Activated B cell treated with CpG ODN at 0.5 μM for 24 hours (primary cell): ENCODE measurements at places on chromosomes 5 and 9.
A peak's percentile ranks its signal among the peaks of the same experiment; 100 is the strongest.

- H3K4me1 ChIP-seq, result no peaks in the 10 kb centered on the region
- H3K4me3 ChIP-seq, result no peak overlapping the region
- no peaks in the 10 kb centered on the region for H3K36me3 ChIP-seq
- H3K27ac ChIP-seq, result no peak overlapping the region
- DNase-seq, result no peak
Measured at GRCh38 chr5:179319741-179320281, 25.4 kb downstream of the ADAMTS2 start.

- no peak overlapping the region for H3K4me3 ChIP-seq
- no peaks in the 10 kb centered on the region for H3K36me3 ChIP-seq
- no peaks in the 10 kb centered on the region for H3K27me3 ChIP-seq
- no peak overlapping the region for H3K27ac ChIP-seq
- no peak for DNase-seq
Measured at GRCh38 chr9:129390541-129390940, 212.5 kb upstream of the IER5L start.

DNA sequence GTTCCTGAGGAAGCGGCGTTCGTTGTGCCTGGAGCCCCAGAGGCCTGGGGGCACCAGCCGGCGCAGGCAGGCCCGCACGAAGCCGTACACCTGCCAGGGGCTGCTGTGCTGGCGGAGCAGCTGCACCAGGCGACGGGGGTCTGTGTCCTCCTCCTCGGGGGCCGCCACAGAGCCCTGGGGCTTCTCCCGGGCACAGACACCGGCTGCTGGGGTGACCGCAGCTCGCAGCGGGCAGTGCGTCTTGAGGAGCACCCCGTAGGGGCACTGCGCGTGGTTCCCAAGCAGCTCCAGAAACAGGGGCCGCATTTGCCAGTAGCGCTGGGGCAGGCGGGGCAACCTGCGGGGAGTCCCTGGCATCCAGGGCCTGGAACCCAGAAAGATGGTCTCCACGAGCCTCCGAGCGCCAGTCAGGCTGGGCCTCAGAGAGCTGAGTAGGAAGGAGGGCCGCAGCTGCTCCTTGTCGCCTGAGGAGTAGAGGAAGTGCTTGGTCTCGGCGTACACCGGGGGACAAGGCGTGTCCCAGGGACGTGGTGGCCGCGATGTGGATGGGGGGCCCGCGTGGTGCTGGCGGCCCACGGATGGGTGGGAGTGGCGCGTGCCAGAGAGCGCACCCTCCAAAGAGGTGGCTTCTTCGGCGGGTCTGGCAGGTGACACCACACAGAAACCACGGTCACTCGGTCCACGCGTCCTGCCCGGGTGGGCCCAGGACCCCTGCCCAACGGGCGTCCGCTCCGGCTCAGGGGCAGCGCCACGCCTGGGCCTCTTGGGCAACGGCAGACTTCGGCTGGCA lies 1.3 kb downstream of the TERT start:
- H3K4me1 ChIP-seq, result peaks cover 7% of the 10 kb centered on the region
- H3K4me3 ChIP-seq, result peak overlapping the region; percentile 48
- peak; percentile 15 for DNase-seq
- H3K27ac ChIP-seq, result no peak overlapping the region
- H3K36me3 ChIP-seq, result no peaks in the 10 kb centered on the region

- H3K27me3 ChIP-seq, result no peaks in the 10 kb centered on the region
- no peak overlapping the region for H3K4me3 ChIP-seq
- DNase-seq, result no peak
- H3K4me1 ChIP-seq, result no peaks in the 10 kb centered on the region
- no peak overlapping the region for H3K27ac ChIP-seq
Measured at GRCh38 chr9:121322037-121322736, 47.9 kb downstream of the STOM start.

DNA sequence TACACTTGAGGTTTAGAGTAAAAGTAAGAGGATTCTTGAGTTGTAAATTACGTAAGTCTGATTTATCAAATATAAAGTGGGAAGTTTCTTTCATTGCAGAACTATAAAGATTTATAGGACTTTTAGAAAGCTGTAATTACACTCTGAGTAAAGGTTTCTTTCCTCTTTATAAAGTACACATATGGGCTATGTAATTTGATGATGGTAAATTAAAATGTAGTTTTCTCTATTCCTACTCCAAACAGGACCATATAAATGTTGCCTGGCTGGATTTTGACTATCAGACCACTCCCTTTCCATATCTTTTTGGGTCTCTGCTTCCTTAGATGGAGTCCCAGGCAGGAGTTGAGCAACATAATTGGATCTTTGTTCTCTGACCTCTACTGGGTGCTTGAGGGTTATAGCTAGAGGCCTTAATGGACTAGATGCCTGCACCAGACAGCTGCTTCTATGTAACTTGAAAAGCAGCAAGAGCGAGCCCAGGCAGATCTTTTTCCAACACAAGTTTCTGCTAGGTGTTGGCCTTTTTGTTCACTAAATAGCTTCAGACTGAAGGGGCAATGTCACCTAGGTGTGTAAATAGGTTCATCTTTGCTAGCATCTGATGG lies 11.4 kb upstream of the TEX48 start:
- DNase-seq, result no peak
- no peaks in the 10 kb centered on the region for H3K36me3 ChIP-seq
- peaks cover 26% of the 10 kb centered on the region for H3K4me1 ChIP-seq
- no peak overlapping the region for H3K4me3 ChIP-seq
- H3K27ac ChIP-seq, result no peak overlapping the region

DNA sequence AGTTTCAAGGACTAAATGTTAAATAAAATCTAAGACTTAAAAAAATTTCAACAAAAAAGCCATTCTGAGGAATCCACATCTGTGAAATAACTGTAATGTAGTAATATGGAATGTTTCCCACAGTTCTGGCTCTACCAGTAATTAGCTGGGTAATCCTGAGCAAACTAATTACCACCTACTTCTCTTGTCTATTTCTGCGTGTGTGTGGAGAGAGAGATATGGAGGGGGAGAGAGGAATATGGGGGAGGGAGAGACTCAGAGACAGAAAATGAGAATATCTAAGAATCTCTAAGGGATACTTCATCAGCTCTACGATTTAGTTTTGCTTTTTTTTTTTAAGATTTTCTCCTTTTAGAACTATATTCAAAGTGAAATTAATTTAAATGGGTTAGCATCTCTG lies 28.0 kb downstream of the TBCA start:
- no peak overlapping the region for H3K27ac ChIP-seq
- DNase-seq, result no peak
- H3K4me3 ChIP-seq, result no peak overlapping the region
- H3K4me1 ChIP-seq, result peaks cover 11% of the 10 kb centered on the region

DNA sequence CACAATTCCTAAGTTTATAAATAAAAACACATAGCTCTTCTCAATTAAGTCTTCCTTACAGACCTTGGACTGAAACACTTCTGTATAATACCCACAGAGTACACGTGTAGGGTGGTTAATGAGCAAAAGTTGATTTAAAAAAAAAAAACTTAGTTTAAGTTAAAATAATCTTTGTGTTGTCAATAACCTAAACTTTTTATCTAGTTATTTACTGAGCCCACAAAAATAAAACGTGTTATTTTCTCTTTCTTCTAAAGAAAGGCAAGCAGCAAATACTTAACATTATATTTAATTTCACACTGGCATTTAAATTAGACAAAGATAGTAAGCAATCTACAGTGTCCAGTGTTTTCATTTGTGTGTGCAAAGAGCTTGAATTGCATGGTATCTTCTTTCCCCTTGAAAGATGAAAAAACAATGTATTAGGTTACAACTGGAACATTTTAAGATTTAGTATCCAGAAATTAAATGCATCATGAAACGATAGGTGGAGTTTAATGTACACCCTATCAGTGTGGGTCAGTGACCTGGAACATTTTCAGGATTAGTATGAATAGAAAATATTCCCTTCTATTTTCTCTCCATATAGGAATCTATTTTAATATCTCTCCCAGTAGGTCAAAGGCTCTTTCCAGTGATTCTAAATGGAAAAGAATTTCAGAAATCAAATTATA lies 1014.8 kb downstream of the NR2F1-AS1 start:
- no peaks in the 10 kb centered on the region for H3K4me1 ChIP-seq
- H3K36me3 ChIP-seq, result no peaks in the 10 kb centered on the region
- no peaks in the 10 kb centered on the region for H3K27me3 ChIP-seq
- DNase-seq, result no peak
- no peak overlapping the region for H3K27ac ChIP-seq
